Stimulated activated CD8-positive, alpha-beta memory T cell treated with anti-CD3 and anti-CD28 coated beads, Interleukin-7, amount 100 ng/mL, for 24 hours (primary cell): ENCODE measurements at places on chromosomes 5 and 9.

- no peak for DNase-seq
Observed at GRCh38 chr5:2178528-2178927, 295.8 kb upstream of the IRX4 start.

DNA sequence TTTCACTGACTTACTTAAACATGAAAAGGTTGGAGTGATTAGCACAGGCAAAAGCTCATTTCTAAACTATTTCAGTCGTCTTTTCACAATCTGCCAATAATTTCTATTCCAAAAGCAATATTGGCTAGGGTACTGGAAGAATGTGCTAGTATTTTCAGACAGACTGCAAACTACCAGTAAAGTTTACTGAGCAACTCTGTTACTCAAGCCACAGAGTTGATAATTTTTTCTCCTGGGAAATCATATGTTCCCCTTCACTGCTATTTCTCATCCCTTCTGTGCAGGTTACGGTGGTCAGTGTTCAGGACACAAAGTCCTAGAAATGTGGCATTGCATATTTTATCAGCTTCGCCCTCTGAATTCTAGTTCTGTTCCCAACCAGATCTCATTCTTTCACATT, 343.3 kb upstream of the TNC start:
- no peak for DNase-seq

GRCh38 chr5:172383191-172383802, 71.0 kb downstream of the SH3PXD2B start:
- no peak for DNase-seq

- no peak for DNase-seq
Observed at GRCh38 chr9:19057033-19057432, 7.8 kb downstream of the RRAGA start.

GRCh38 chr5:103237778-103238177, 20.8 kb upstream of the MACIR start:
- DNase-seq: no peak

GRCh38 chr9:79695531-79696175, 123.9 kb downstream of the TLE4 start:
- no peak for DNase-seq

DNA sequence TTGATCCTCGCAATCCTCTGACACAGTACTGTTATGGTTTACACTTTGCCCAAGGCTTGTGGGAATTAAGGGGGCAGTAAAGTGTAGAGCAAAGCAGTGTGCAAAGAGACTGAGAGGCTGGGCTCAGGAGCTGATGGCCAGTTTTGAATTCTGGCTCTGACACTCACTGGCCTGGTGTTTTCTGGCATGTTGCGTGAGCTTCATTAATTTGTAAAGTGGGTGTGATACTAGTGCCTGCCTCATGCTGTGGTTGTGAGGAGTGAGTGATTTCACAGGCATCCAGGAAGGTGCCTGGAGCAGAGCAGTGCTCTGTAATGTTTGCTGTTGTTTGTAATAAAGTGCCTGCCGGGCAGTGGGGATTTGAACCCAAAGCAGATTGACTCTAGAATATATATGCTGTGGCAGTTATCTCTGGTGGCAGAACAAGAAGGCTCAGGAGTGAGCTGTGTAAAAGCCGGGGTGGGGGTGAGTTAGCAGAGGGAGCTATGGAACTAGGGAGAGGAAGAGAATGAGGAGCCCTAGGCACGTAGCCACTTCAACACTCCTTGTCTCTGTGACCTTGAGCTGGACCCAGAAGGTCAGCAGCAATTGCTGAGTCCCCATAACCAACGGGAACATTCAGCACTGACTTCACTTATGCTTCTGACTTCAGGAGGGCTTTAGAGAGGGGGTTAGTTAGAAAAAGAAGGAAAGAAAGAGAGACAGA, 108.5 kb downstream of the DOCK2 start:
- DNase-seq: no peak

- DNase-seq: no peak
Observed at GRCh38 chr5:67516948-67517565, 320.5 kb upstream of the CD180 start.

DNA sequence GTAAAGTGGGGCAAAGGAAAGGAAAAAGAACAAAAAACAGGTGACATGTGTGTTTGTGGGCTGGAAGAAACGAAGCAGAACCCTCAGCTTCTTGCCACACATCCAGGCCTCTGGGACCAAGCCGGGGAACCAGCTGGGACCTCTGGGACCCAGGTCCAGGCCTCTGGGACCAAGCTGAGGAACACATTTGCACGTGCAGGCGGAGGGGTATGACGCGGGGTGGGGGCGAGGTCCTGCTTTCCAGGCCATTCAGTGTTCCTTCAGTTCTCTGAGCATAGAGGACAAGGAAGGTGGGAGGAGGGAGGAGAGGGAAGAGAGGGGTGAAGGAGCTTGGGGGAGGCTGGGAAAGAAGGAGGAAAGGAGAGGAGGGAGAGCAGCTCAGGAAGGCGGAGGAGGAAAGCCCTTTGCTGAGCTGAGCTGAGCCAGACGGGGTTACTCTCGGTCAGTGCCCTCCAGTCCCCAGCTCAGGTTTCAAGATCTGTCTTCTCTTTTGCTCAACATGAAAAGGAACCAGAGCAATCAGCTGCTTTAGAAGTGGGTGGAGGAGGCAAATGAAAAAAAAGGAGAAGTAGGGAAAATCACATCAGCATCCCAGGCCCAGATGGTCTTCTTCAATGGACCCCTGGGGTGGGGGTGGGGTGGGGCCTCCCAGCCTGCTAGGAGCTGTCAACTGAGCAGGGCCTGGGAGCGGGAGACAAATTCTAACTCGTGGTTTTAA, 59.1 kb downstream of the ABCA1 start:
- no peak for DNase-seq

DNA sequence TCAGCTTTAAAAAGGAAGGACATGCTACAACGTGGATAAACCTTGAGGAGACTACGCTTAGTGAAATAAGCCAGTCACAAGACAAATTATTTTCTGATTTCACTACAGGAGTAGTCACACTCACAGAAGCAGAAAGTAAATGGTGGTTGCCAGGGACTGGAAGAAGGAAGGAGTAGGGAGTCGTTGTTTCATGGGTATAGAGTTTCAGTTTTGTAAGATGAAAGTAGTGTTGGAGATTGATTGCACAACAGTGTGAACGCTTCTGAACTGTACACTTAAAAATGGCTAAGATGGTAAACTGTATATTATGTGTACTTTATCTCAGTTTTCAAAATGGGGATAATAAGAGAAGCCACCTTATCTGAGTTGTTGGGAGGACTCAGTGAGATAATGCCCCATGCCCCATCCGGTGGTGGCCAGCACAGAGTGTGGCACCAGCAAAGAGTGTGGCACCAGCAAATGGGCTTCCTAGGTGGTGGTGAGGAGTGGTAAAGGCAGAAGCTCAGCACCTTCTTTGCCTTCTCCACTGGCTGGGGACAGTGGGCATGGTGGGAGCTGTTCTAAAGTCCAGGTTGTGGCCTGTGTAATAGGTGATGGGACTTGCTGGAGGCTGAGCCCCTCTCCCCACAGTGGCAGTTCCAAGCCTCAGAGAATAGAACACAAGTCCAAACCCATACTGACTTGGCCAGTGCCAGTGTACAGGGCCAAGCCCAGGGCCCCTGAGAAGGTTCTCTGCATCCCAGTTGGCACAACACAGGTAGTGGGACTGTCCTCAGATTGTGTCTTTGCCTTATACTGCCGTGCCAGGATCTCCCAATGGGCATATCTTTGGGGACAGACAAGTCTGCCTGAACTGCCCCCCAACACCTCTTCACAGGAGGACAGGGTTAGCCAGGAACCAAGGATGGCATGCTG, 4.4 kb downstream of the SLC22A4 start:
- no peak for DNase-seq
